ENCODE measurements at places on chromosomes 16 and 17.

GRCh38 chr17:39716879-39717536, 13.3 kb downstream of the MIEN1 start:
- no peak for DNase-seq

DNA sequence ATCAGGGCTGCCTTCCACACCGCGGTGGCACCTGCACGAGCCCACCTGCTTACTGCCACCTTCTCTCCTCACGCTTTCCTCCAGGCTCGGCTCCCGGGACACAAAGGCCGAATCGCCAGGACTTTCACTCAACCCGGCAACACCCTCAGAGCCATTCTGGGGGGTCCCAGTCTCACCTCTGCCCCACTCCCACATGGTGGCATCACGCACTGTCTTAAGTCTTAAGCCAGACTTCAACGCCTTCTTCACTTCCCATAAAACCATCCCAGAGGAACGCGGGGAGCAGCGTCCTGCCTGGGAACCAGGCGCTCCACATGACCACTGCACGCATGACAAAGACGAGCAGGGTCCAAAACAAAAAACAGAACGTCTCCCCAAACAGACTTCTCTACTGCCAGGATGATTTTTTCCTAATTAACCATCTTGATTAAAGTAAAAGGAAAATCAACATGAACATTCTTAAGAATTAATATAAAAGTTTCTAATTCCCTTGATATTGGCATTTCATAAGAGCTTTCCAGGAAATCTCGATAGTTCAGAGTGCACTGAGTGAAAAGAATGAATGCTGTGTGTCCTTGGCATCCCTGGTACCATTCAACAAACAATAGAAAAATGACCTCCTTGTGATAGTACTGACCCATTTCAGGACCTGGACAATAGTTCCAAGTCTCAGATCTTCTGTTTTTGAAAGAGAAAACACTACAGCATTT, 2.6 kb downstream of the CANT1 start:
- DNase-seq: peak; percentile 40

DNA sequence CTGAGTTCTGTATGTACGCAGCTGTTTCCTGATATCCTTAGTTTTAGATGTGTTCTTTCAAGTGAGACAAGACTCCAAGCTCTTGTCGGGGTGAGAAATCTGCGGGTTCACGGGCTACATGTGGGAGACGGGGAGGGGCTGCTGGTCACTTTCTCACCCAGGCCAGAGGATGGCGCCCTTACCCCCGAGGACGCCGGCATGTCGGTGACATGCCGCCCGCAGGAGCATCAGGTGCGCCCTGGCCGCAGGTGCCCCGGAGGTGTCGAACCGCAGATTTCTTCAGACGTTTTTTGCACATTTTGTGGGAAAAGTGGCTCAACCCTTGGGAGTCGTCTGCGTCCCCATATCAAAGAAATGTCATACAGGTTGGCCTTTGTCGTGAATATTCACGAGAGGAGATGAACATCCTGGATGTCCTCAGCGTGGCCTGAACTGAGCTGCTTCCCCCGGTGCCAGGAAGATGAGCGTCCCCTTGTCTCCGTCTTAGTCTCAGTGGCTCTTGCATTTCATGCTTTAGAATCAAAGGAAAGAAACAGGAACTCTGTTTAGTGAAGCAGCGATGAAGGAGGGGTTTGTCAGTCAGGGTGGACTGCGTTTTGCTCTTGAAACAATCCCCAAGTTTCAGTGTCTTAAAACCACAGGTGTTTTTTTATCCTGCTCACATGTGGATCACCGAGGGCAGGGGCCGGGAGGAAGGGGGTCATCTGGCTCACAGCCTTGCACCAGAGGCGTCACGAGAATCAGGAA, 75.4 kb upstream of the ZNF750 start:
- no peak for DNase-seq

DNA sequence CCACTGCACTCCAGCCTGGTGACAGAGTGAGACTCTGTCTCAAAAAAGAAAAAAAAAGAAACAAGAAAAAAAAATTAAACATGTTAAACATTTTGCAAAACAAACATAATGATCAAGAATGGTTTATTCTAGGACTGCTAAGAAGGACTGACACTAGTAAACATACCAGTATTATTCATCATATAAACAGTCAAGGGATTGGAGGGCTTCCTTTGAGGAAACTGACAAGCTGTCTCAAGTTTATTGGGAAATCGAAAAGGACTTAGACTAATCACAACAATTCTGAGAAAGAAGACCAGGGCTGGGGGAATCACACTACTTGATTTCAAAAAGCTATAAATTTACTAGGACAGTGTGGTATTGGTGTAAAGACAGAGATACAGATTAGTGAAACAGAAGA, 75.5 kb downstream of the MYH10 start:
- DNase-seq: no peak

GRCh38 chr17:37743875-37744632, 805 bp downstream of the HNF1B start:
- peak; percentile 59 for DNase-seq

DNA sequence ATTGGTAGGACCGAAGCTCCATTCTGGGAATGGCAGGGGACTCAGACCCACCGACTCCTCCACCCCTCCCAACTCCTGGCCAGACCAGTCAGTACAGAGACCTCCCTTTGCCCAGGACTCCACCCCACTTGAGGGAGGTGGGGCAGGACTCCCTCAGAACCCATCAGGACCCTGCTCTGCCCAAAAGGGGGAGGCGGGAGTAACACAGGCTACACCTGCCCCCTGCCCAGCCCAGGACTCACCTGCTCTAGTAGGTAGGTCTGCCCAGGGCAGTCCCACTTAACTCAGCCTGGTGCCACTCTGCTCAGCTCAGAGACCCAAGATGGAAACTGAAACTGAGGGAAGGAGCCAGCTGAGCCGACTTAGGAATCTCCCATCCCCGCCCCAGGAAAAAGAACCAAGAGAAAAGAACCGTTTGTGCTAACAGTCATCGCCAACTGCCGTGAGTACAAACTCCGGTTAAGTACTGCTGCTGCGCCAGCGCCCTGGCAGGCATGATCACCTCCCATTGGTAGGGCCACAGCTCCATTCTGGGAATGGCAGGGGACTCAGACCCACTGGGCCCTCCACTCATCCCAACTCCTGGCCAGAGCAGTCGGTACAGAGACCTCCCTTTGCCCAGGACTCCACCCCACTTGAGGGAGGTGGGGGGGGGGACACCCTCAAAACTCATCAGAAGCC, 503 bp downstream of the DHX58 start:
- DNase-seq: peak; percentile 74

DNA sequence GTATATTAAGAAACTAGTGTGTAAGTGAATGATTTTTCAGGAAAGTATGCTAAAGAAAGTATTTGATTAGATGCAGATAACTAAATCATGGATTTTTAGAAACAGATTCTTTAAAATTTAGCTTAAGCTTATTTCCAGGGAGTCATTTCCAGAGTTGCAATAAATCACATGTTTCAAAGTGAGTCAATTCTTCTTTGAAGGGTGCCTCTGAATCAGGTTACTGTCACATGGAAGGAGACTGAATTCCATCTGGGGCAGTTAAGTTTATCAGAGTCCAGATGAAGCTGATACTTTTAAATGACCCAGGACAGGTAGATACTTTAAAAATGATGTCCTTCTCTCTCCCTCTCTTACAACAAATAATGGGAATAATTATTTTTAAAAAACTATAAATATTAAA, 5.0 kb downstream of the MFSD11 start:
- DNase-seq: no peak

GRCh38 chr16:85462714-85463611, 150.2 kb upstream of the GSE1 start:
- DNase-seq: no peak

DNA sequence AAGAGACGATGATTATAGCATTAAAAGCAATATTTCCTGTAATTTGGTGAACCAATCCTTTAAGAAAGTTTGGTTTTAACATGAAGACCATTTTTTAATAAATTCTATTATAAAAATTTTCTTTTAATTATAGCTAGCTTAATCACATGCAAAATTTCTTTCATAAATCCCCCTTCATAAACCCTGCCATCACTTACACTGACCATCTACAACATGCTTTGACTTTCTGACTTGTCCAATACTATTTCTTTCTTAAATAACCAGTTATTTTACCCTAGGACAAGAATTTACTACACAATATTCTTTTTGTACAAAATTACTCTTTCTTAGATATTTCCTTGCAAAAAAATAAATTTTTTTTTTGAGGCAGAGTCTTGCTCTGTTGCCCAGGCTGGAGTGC, 1334.8 kb downstream of the CDH11 start:
- no peak for DNase-seq

DNA sequence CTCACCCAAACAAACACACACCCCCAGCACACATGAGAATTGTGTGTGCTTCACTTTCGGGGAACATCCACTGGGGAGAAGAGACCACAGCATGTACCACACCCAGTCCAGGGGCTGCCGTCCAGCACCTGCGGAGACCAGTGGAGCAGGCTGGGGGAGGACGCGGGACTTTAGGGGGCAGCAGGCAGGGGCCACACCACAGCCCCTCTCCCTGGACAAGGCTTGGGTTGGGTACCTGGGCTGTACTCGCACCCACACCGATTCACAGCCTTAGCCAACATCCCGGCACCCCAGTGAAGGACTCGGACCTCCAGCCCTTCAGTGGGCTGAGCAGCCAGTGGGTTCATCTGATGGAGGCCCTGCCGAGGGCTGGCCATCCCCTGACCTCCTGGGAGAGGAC, 63.3 kb downstream of the RBFOX3 start:
- no peak for DNase-seq

DNA sequence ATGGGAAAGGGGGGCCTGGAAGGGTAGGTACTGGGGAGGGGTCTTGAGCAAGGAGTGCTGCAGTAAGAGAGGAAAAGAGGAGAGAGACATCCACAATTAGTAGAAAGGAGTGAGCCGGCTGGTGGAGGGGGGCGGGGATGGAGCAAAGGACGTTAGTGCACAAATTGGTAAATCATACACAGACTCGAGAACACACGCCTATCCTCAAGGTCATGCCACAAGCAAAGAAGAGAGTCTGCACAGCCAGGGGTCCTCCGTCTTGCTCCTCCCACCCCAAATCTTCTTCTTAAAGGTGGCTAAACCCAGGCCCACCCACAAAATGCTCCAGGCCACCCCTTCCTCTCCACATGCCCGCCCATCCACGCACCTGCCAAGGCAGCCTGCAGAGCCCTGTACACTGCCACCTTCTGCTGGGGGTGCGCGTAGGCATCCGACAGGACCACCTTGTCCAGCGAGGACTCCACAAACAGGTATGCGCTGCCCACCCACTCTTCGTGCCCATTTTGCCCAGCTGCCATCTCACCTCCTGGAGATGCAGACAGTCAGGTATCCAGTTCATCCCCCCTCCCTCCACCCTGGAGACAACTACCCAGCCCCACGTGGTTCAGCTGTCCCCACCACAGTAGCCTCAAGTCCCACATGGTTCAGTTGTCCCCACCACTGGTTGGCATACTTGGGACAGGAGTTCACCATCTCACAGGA, 3.4 kb downstream of the TRADD start:
- DNase-seq: no peak

- DNase-seq: no peak
Observed at GRCh38 chr17:38453951-38454421, 25.7 kb downstream of the ARHGAP23 start.

All from activated CD8-positive, alpha-beta memory T cell treated with anti-CD3 and anti-CD28 coated beads, Interleukin-2, amount 50 U/mL, for 48 hours (primary cell).